ENCODE measurements at places on chromosomes 3 and 15.

DNA sequence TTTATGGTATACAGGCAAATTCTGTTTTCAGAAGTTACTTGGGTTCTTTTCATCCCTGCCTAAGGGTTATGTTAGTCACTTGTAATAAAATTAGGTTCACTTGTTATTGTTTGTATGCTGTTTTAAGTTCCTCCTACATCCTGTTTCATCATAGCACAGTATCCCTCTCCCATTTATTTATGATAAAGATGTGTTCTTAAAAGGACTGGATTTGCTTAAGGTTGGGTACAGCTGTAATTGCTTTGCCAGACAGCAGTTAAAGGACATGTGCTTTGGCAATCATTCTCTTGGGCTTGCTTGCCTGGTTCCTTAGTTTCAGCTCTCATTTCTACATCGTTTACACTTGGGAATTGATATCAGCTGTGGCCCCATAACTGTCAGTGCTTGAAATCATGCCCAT, 11.7 kb downstream of the ATP2C1 start:
- no peak for DNase-seq

GRCh38 chr3:64974401-64974800, 286.6 kb upstream of the ADAMTS9 start:
- DNase-seq = no peak

- no peak for DNase-seq
Observed at GRCh38 chr15:62165793-62166375, 799 bp upstream of the C2CD4B start.

- no peak for DNase-seq
Observed at GRCh38 chr3:195612075-195612800, 28.5 kb upstream of the APOD start.

DNA sequence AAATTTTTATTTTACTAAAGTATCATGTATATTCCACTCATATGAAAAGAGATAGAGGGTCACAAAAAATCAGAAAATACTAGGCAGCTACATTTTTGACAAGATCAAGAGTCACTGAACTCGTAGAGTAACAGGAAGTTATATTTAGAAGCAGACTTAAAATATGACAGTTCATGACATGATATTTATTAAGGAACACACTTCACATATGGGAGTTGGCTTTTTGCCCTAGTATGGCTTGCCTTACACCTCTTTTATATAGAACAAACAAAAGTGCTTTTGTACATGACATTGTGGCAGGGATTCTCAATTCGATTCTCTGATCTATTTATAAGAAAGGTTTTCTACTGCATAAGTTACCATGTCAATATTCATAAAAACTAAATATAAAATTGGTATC, 80.1 kb upstream of the GBE1 start:
- DNase-seq = no peak

GRCh38 chr3:12994357-12994606, 78.9 kb downstream of the IQSEC1 start:
- no peak for DNase-seq

DNA sequence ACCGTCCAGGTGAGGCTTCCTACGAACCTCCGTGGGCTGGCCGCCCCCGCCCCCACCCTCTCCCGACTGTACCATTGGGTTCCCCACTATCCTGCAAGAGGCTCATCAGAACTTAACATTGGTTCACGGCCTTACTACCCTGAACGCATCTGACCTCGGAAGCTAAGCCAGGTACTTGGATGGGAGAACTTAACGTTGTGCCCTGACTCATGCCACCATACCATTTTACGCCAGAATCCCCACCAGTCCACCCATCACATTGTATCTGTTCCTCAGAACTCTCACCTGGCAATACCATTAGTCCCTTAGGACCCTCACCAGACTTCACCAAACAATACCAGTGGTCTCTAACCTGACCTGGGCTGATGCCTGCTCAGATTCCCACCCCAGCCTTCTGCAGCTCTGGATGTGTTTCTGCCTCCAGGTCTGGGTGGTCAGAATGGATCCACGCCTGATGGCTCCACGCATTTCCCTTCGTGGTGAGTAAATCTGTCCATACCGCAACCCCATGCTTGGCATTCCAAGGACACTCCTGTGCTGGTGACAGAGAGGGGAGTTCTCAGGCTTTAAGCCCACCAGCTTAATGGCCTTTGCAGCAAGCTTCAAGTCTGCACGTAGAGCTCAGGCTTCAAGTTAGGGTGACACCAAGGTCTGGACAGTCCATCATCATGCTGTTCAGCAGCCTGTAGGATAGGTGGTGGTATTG, 562 bp downstream of the TCTA start:
- no peak for DNase-seq

DNA sequence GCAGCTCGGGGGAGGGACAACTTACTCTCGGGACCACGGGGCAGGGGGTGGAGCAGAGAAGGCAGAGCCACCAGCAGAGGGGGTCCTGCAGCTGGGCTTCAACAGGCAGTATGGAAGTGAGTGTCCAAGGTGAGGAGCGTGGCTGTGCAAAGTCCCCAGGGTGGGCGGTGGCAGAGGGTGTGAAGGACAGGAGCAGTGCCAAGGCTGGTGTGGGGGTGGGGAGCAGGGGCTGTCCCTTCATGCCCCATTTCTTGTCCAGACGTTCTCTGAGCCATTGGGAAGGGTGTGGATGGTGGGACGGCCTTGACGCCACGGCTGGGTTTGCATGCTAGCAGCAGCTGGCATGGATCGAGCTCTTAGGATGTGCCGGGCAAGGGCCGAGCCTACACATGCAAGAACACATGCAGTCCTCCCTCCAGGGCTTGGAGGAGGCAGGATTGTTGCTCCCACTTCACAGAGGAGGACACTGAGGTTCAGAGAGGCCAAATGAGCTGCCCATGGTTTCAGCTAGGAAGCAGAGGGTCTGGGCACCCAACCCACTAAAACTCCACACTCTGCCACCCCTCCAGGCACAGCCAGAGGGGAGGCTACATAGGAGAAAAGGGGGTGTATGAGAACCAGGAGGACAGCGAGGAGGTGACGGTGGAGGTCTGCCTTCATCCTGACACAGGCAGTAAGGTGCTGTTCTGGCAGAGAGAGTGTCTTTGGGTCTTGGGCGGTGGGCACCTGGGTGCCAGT, 93.6 kb downstream of the TBC1D2B start:
- DNase-seq = no peak

- no peak for DNase-seq
Observed at GRCh38 chr3:64220161-64220914, 4.9 kb downstream of the PRICKLE2 start.

DNA sequence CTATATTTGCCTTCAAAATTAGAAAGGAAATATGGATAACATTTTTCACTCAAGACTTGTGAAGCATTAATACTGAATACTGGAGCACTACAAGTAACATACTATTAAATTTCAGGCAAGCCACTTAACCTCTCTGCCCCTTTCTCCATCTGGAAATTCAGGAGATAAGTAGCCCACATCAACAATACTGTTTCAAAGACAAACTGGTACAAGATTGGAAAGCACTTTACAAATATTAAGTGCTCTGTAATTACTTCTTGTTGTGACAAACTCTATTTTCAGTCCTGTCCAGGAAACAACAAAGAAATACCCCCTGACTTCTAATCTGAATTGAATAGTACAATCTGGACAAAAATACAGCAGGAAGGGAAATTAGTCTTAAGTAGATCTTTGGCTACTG, 49.3 kb downstream of the TMEM212 start:
- no peak for DNase-seq

- DNase-seq = no peak
Observed at GRCh38 chr3:23094890-23095462, 108.2 kb upstream of the UBE2E2 start.

DNA sequence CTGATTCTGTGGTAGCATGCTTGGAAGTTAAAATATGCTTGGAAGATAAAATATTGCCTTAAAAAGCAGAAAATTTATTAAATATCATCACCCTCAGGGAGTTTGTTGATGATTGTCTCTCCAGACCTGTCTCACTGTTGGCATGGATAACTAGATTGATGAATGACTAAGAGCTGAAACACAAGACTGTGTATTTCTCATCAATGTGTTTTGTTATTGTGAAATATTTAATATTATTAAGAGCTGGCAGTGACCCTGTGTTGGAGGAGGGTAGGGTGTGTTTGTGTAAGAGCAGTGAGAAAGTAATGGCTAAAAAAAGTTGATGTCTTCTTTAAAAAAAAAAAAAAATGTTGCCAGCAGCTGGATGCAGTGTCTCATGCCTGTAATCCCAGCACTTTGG, 82.2 kb downstream of the ITPR1 start:
- DNase-seq = no peak

GRCh38 chr3:55860049-55860721, 373.1 kb upstream of the WNT5A start:
- peak; percentile 7 for DNase-seq

DNA sequence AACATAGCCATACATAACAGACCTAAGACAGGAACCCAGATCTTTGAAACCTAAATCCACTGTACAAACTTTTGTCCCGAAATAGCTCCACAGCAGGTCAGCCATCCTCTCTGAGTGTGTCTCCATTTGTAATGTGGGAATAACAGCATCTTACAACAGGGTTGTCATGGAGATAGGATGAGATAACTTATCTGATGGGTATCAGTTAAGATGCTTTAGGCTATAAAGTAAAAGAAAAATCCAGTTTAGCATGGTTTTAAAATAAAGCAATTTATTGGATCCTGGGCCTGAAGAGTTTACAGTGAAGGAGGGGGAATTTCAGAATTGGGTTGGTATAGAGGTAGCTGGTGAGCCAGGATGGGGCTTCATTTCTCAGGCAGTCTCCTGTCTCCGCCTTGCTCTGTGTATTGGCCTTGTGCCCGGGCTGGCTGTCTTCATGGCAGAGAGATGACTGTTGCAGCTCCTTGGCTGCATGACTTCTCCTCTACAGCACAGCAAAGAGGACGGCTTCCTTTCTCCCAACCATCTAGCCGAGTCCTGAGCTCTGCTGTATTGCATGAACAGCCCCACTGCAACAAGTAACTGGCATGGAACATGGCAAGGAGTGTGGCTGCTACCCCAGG, 131.9 kb upstream of the PROK2 start:
- no peak for DNase-seq

- no peak for DNase-seq
Observed at GRCh38 chr3:127552038-127552437, 38.5 kb downstream of the TPRA1 start.

DNA sequence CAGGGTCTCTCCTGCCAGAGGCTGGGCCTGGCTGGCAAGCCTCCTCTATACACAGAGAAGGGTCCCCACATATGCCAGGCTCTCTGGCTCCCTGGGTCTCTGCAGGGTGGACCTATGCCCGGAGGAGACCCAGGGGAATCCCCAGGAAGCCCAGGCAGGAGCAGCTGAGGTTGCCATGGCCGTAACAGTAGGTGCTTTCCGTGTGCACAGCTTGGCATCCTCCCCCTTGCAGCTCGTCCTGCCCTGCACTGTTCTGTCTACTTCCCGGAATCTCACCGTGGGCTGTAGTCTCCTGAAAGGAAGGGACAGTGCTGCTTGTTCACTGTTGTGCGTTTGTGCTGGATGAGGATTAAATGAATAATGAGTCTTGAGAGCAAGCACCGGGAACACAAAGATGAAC, 47.8 kb downstream of the DAPK2 start:
- no peak for DNase-seq

GRCh38 chr15:36370731-36371112, 208.7 kb upstream of the CDIN1 start:
- DNase-seq = no peak

GRCh38 chr15:70327856-70328678, 230.3 kb upstream of the TLE3 start:
- peak; percentile 30 for DNase-seq

DNA sequence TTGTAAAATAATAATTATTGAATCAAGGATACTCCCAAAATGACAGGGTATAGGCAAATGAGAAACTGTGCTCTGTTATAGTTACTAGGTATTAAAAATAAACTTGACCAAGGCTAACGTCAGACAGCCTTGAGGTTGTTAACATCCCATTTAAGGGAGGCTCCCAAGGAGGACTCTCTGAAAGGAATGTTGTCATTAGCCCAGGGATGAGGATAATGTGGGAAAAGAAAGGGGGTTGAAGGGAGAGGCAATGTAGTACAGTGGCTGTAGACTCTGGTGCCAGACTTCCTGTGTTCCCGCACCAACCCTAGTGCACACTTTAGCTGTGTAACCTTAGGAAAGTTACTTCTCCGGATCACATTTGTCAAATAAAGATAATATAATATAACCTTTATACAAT, 47.0 kb upstream of the RARB start:
- DNase-seq = no peak

DNA sequence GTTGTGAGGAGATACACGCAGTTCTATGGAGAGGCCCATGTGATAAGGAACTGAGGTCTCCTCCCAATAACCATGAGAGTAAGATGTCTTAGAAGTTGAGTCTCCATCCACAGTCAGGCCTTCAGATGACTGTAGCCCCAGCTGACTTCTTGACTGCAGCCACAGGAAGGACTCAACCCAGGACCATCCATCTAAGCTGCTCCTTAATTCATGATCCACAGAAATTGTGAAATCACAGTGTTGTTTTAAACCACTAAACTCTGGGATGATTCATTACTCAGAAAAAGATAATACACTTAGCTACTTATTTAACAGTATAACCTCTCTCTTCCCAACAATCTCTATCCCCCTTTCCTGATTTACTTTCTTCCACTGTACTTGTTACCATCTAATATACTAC, 173.3 kb downstream of the ALDH1A2 start:
- no peak for DNase-seq

DNA sequence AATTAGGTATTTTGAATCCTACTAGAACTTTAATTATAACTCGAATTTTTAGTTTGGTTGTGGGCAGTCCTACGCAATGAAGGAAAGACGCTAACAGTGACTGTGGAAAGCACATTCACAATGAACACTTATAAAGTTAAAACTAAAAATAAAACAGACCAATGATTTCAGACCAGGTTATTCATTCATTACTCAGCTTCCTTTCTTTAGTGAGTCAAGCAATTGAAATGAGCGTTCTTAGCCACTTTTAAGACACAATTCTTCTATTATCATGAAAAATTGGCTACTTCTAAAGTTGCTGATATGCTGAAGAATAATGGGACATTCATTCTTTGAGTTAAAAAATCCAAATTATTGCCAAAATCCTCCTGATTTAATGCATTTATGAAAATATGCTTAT, 66.0 kb upstream of the CMSS1 start:
- peak; percentile 26 for DNase-seq

DNA sequence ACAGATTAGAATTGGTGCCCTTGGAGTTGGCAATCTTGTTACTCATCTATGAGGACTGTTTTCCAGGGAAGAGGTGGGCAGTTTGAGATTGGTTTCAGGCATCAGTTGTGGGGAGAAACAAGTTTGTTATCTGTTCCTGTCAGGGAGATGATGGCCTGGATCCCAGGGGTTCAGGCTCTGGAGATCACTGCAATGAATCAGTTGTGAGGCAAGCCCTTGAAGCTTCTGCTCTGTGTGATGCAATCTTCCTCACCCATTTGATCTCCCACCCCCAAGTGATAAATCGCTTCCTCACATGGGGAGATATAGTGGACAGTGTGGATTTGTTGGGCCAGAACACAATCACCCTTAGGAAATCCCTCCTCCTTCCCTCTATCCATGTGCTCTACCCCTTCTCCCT, 276.6 kb upstream of the LRTM1 start:
- DNase-seq = no peak

GRCh38 chr15:53569751-53570480, 189.5 kb downstream of the WDR72 start:
- DNase-seq = no peak

- no peak for DNase-seq
Observed at GRCh38 chr3:160546727-160547126, 18.6 kb downstream of the KPNA4 start.

- no peak for DNase-seq
Observed at GRCh38 chr3:59277816-59278215, 228.0 kb upstream of the CFAP20DC start.
